ENCODE measurements at places on chromosomes 16 and 17.

DNA sequence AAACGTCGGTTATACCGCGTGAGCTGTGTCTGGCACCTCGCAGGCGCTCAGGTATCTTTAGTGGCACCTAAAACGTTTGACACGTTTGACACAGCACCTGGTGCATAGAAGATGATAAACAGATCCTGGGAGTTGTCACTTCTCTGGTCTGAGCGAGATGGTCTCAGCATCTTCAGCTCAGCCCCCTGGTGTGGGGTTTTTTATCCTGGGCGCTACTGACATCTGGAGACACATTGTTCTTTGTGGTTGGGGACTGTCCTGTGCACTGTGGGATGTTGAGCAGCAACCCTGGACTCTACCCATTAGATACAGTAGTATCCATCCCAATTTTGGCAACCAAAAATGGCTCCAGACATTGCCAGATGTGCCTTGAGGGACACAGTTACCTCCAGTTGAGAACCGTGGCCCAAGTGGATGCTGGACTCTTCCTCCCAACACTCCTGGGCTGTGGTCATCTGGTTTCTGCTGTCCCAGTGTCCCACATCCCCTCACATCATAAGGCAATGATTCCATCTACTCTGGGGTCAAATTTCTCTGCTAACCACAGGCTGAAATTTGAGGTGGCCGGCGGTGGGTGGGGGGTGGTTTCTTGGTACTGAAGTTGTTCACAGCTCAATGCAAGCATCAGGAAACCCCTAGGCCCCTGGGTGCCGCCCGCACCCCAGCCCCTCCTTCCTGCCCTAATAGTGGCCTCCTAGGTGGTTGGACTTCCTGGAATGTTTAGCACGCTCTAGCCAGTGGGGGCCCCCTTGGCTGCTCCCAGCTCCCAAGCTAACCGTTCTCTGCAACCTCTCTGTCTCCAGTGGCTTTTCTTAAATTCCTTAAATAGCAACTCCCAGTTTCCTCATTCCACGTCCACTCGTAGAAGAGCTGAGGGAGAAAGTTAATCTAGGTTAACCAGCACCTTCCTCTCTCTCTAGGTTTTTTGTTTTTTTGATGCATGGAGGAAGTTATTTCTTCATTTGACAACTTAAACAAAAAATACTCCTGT is 124.8 kb downstream of the ABCC1 start:
- peaks cover 30% of the 10 kb centered on the region for H3K4me1 ChIP-seq
- DNase-seq, result peak; percentile 92
- peaks cover 5% of the 10 kb centered on the region for H3K36me3 ChIP-seq
- H3K4me3 ChIP-seq, result no peak overlapping the region
- H3K27ac ChIP-seq, result peak overlapping the region; percentile 19

GRCh38 chr16:49277766-49278566 is 3.7 kb downstream of the CBLN1 start:
- H3K36me3 ChIP-seq, result no peaks in the 10 kb centered on the region
- DNase-seq, result no peak
- no peak overlapping the region for H3K27ac ChIP-seq
- no peaks in the 10 kb centered on the region for H3K27me3 ChIP-seq

DNA sequence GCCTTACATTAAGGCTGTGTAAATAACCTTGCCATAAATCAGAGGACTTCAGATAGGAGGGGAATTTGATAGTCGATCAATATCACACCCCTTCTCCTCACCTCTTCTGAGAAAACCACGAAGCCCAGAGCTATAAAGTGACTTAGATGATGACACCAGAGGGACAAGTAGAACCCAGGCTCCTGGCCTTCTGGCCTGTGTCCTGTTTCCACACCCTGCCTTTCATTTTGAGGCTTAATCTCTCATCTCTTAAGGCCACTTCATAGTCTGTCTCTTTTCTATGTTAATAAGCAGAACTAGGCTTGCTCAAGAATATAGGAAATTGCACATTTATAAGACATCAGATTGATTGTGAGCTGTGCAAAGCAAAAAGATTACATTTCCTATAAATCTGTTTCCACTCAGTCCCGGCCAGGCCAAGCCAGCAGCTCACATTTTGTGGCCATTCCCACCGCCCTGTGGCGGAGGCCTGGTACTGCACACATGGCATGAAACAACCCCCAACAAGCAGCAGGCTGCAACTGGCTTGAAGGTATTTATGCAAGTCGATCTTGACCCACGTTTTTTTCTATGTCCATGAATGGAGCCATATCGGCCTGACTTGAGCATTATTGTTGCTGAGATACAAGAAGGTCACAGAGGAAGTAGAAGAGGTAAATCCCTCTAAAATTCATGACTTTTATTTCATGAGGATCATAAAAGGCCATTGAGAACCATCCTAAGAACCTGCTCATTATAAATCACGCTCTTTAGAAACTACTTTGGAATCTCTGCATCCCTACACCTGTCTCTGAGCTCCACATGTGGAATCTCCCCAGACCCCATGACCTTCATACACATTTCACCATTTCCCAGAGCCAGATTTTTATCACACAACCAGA is 93.7 kb downstream of the PMP22 start:
- H3K27ac ChIP-seq, result no peak overlapping the region
- H3K4me3 ChIP-seq, result no peak overlapping the region

GRCh38 chr17:43217614-43218087 is 6.0 kb downstream of the TMEM106A start:
- H3K36me3 ChIP-seq, result no peaks in the 10 kb centered on the region
- H3K4me3 ChIP-seq, result no peak overlapping the region
- H3K4me1 ChIP-seq, result no peaks in the 10 kb centered on the region
- no peak overlapping the region for H3K27ac ChIP-seq

DNA sequence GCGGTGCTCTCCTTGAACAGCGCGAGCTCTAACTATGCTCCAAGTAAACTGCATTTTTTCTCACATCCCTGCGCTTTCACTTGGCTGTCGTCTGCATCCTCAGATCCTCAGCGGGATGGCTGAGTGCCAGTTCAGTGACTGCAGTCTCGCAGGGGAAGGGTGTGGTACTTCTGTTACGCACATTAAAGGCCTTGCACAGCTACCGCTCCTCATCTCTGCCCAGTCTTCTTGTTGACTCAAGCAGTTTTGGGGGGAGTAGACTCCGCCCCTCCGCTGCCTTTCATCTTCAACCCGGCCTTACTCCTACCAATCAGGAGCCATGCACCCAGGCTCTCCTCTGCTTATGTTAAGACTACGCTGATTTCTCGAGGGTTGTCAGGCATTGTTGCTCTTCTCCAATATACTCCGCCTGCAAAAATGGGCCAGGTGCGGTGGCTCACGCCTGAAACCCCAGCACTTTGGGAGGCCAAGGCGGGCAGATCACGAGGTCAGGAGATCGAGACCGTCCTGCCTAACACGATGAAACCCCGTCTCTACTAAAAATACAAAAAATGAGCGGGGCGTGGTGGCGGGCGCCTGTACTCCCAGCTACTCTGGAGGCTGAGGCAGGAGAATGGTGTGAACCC is 10.0 kb downstream of the ATP5PD start:
- no peaks in the 10 kb centered on the region for H3K27me3 ChIP-seq
- H3K4me3 ChIP-seq, result peak overlapping the region; percentile 86
- peak; percentile 99 for DNase-seq
- peaks cover 8% of the 10 kb centered on the region for H3K36me3 ChIP-seq
- H3K4me1 ChIP-seq, result 0 out of 2 replicates have a peak, but pooled peaks cover 3% of the 10 kb centered on the region
- peak overlapping the region; percentile 91 for H3K27ac ChIP-seq

DNA sequence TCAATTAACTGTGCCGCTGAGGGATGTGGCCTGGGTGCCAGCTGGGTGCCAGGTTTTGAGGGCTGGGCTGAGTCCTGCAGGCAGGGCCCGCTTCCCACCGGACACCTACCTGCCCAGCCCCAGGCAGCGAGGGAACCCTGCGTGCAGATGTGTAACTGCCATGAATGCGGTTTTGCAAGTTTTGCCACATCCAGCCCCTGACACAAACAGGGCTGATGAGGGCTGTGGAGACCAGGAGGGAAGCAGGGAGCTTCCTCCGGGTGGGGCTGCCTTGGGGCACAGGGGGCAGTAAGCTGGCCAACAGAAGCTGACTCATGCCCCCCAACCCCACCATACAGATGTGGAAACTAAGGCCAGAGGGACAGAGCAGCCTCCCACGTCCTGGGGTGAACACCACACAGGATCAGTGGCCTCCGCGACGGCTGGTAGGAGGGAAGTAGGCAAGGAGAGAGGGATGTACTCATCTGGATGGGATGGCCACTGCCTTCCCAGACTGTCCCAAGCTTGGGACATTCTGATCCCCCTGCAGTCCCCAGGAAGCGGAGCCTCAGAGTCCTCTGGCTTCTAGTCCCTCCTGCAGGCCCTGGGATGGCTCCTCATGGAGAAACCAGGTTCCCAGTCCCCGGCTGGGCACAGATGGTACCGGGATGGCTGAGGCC is 1.6 kb downstream of the UBALD1 start:
- peak overlapping the region; percentile 75 for H3K4me3 ChIP-seq
- H3K4me1 ChIP-seq, result no peaks in the 10 kb centered on the region
- no peak overlapping the region for H3K27ac ChIP-seq

- DNase-seq, result no peak
- H3K36me3 ChIP-seq, result no peaks in the 10 kb centered on the region
- no peak overlapping the region for H3K27ac ChIP-seq
- H3K27me3 ChIP-seq, result no peaks in the 10 kb centered on the region
- H3K4me3 ChIP-seq, result no peak overlapping the region
- H3K4me1 ChIP-seq, result no peaks in the 10 kb centered on the region
Measured at GRCh38 chr16:80433623-80434022, 107.2 kb upstream of the DYNLRB2 start.

- no peaks in the 10 kb centered on the region for H3K27me3 ChIP-seq
- DNase-seq, result peak; percentile 33
- no peaks in the 10 kb centered on the region for H3K4me1 ChIP-seq
- peak overlapping the region; percentile 62 for H3K27ac ChIP-seq
Measured at GRCh38 chr16:68265078-68265920, 973 bp downstream of the SLC7A6 start.

- DNase-seq, result peak; percentile 81
- 0 out of 2 replicates have a peak, but pooled peaks cover 5% of the 10 kb centered on the region for H3K36me3 ChIP-seq
- H3K4me1 ChIP-seq, result peaks cover 16% of the 10 kb centered on the region
- peak overlapping the region; percentile 10 for H3K4me3 ChIP-seq
- H3K27ac ChIP-seq, result peak overlapping the region; percentile 25
Measured at GRCh38 chr17:79951361-79952264, 84.1 kb downstream of the TBC1D16 start.
